Natural killer cell treated with Interleukin-12 subunit alpha and Interleukin-12 subunit beta and Interleukin-15 and Interleukin-18, amount 100 ng/mL, for 72 hours (primary cell): ENCODE measurements at places on chromosomes 16 and 17. TPM values are rescaled to one million over a fixed set of nuclear protein-coding genes. Genes with fewer than 3 reads are reported as not detected.

GRCh38 chr17:30808785-30809286 is 15.7 kb downstream of the CRLF3 start:
- DNase-seq = no peak

DNA sequence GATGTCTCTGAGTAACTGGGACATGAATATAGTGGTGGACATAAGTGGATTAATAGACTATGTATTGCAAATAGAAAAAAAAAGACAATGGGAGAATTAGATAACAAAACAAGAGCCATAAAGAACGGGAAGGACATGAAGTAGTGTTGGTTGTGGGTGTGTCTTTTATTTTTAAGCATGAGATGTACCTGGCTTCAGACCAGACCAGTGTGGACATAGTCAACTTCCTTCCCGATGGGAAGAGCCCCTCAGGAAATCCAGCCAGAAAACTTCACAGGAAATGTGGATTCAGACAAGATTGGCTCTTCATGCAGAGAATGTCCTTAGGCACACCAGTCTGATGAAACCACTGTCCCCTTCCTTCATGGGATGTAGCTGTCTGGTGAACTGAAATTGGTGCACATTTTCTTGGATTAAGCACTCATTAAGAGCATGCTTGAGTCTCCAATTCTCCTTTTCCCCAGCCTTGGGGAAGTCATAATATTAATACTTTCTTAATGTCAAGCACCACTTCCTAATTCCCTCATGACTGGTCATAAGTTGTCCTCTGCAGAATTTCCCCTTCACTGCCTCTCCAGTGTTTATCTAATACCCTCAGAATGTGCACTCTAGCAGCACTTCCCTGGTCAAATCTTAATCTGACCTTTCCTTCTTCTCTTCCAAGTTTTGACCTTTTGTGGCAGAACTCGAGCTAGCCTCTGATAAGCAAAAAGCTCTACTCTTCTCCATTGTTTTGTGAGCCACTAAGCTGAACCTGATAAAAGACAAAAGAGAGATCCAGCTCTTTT is 350.6 kb upstream of the MAF start:
- DNase-seq = no peak

Gene KRTAP1-3
- not detected for total RNA-seq

Gene NPIPB6
- 13.8 TPM for total RNA-seq

Gene TPSG1
- 1.3 TPM for total RNA-seq

- no peak for DNase-seq
Observed at GRCh38 chr16:11757671-11758545, 15.3 kb upstream of the TXNDC11 start.

GRCh38 chr17:8149419-8150193 is 2.6 kb downstream of the PER1 start:
- DNase-seq = no peak

Gene CA7
- not detected for total RNA-seq

Gene HS3ST3A1
- 1.1 TPM for total RNA-seq

GRCh38 chr17:32015245-32016013 is 8.2 kb downstream of the LRRC37B start:
- no peak for DNase-seq

- DNase-seq = no peak
Observed at GRCh38 chr17:60743799-60744198, 66.1 kb downstream of the BCAS3 start.

DNA sequence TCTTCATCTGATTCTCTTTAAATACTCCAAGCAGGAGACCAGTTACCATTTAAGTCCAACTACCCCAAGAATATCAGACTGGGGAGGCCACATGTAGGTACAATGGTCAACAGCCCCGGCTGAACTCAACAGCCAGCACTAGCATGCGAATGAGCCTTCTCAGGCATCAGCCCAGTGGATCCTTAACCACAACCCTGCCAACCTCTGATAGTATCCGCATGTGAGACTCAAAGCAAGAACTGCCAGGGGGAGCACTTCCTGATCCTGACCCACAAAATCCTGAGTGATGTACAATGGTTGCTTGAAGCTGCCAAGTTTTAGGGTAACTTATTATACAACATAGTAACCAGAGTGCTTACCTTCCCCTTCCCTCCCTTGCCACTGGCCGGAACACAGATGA is 4.0 kb downstream of the PYY start:
- DNase-seq = peak; percentile 50

GRCh38 chr16:86198206-86199118 is 299.5 kb downstream of the IRF8 start:
- DNase-seq = no peak

DNA sequence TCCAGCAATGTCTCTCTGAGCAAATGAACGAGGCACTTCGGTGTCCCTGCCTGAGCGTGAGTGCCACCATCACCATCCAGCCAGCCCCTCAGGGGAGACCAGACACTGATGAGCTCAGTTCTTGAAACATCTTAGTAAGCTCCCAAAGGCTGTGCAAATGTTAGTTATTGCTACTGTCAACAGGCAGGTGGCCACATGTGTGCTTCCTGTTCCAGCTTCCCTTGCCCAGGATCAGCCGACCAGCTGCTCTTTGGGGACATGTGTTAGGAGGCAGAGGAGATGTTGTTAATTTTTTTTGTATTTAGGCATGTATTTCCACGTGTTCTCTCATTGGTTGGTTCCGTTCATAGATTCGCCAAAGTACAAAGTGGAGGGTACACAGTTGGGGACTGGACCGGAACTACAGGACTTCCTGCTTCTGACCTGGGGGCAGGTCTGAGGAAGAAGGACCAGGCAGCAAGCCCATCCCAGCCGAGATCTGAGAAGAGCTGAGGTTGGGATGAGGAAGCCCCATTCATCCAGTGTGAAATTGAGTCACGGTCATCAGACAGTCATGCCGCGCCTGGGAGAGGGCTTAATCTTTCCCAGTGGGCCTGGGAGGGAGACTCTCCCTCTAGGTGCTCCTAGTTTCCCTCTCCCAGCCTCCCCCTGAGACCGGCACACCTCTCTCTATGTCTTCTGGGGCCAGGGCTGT is 3.8 kb downstream of the TTYH2 start:
- no peak for DNase-seq

DNA sequence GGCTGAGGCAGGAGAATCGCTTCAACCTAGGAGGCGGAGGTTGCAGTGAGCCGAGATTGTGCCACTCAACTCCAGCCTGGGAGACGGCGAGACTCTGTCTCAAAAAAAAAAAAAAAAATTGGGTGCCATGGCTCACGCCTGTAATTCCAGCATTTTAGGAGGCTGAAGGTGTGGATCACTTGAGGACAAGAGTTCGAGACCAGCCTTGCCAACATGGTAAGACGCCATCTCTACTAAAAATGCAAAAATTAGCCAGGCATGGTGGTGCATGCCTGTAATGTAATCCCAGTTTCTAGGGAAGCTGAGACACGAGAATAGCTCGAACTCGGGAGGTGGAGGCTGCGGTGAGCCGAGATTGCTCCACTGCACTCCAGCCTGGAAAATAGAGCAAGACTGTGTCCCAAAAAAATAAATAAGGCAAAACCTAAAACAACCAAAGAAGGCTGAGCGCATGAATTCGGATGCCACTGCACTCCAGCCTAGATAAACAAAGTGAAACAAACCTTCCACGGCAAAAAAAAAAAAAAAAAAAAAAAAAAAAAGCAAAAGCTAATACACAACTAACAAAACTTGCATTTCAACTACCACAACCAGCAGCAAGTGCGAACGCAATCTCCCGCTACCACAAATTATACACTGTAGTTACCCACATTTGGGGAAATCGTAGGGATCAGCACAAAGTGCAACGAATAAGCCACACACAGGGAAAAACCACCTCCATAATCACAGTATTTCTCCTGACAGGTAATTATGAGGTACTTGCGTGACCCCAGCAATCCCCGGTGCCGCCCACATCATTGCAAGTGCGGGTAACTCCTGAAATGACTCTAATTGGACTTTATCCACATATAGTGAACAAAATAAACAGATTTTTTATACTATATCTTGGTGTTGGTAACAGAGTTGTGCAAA is 25.6 kb downstream of the TEX14 start:
- no peak for DNase-seq

Gene TBC1D3G
- total RNA-seq = not detected

Gene CHD9NB
- total RNA-seq = not detected

GRCh38 chr17:43169561-43170139 is 1.4 kb upstream of the NBR1 start:
- DNase-seq = no peak

Gene NPIPA7
- 1.7 TPM for total RNA-seq

GRCh38 chr17:31390748-31391495 is 553 bp upstream of the RAB11FIP4 start:
- DNase-seq = no peak

DNA sequence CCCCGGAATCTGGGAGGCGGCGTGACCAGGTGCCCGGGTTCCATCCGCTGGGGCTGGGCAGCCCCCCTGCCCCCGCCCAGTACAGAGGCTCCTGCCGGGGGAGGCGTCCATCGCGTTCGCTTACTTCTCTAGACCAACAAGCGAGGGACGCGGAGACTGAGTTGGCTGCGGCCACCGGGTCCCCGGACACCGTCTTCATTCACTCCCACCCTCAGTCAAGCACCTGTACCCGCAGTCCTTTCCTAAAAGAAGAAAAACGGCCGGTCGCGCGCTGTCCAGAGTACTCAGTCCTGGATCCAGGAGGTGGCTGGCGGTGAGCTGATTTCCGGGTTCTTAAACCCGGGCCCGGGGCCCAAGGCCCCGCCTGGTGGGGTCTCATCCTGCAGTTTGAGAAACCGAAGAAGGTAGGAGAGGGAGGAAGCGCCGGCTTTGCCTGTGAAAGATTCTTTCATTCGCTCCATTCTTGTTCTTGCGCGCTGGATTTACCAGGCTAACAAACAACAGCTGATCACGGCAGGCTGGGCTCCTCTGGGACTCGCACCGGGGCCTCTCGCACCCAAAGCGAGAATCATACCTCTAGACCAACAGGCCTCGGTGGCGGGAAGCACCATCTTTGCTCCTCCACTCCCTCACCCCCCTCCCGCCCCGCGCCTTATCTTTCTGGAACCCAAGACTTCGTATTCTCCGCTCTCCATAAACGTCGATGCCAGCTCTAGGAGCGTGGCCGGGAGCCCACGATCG is 17.4 kb upstream of the OR1F1 start:
- no peak for DNase-seq
